ENCODE measurements at places on chromosomes 1 and 21.
A peak's percentile ranks its signal among the peaks of the same experiment; 100 is the strongest.

GRCh38 chr1:98121646-98122045 lies 200.8 kb upstream of the DPYD start:
- no peak for DNase-seq

DNA sequence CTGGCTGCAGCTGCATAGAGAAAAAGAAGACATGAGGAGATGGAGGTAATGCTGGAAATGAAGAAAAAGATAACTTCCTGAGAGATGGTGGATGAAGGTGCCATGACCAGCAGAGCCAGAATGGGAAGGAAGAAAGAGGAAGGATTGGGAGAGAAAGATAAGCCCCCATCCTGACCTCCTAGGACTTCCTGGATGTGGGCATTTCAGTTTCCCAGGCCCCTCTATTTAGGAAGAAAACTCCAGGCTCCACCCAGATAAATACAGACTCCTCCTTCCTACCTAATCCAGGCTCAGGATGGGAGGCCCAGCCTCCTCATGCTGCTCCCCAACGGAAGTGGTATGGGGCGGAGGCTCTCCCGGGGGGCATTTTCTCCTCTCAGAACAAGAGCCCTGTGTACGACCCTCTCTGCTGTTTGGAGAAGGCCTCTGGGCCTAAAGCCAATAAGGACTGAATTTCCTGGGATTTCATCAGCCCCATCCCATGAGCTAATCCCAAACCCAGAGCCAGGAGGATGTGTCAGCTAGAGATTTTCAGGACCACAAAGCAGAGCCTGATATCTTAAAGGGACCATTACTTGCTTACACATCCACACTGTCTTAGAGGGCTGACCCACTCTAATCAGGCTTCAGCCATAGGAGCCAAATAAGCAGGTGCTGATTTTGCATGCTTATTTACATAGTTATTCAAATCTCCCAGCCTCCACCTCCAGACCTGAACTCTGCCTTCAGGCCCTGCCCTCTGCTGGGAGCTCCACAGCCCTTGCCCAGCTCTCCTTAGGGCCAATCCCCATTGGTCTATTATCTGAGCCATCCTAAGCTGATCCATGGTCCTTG lies 5.1 kb upstream of the ARHGEF2 start:
- peak; percentile 76 for DNase-seq

GRCh38 chr1:235997049-235997448 lies 67.8 kb downstream of the NID1 start:
- no peak for DNase-seq

DNA sequence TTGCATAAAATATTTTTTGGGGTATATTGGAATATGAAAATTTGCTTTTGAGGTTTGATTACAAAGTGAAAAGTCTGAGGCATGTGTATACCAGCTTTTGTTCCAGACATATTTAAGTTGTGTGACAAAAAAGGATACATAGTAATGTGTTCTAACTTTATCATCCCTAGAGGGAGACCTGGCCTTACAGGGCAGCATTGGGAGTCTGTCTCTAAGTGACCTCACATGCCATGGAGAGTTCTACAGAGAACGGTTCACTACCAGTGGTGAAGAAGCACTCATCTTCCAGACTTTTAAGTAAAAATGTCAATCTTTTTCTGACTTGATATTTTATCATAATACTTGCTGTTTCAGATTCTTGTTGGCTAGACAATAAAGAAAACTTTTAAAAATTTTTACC lies 61.0 kb downstream of the VPS13D start:
- no peak for DNase-seq

- DNase-seq: no peak
Measured at GRCh38 chr1:31671561-31672201, 27.0 kb upstream of the PEF1 start.

DNA sequence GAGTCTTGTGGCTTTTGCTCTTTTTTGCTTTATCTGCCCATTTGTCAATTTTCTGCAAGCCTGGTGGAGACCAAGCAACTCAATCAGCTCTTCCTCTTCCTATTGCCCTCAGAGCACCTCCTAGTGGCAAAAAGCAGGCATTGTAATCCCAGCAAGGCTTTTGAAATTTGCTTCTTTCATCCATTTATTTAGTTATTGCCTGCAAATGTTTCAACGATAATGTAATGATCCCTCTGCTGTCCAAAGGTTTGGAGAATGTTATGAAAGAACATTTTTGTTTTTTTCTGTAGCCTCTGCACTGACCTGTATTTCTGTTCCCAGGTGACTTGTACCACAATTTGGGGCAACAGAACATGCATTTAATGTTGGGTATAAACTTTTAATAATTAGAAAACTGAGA lies 127.8 kb downstream of the GABPA start:
- DNase-seq: no peak

DNA sequence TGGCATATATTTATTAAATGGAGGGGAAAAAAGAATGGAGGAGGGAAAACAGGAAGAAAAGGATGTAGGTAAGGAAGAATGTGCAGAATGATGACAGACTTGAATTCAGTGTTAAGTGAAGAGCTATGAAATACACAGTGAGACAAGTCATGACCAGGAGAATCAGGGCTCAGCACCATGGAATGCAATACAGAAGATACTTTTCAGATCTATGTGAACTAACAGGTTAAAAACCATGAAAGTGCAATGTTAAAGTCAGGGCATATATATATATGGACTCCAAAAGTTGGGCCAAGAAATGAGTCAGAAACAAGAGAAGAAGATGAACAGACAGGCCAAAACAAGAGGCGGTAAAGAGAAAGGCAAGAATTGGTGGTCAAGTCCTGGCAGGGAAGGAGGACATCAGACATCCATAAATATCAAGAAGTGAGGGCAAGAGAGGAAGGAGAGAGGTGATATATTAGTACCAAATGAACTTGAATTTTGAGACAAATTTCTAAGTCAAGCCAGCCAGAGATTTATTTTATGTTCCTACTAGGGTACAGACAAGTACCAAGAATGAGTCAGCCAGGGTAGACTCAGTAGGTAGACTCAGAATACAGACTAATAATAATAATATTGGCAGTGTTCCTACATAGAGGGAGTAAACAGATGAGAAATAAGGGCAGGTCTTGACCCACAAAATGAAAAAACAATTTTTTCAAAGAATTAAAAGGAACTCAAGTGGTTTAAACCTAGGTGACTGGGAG lies 39.5 kb upstream of the MCOLN3 start:
- DNase-seq: no peak

GRCh38 chr1:158118713-158119402 lies 61.8 kb upstream of the CD1D start:
- no peak for DNase-seq
